Cortex of kidney (tissue), 1 donor: ENCODE measurements at places on chromosomes 1 and 21.

GRCh38 chr1:89129911-89130310 lies 4.0 kb upstream of the GBP2 start:
- no peak for DNase-seq

GRCh38 chr21:27515676-27516075 lies 548.8 kb upstream of the ADAMTS5 start:
- DNase-seq: no peak

- DNase-seq: no peak
Observed at GRCh38 chr1:182299728-182300616, 91.6 kb downstream of the GLUL start.

DNA sequence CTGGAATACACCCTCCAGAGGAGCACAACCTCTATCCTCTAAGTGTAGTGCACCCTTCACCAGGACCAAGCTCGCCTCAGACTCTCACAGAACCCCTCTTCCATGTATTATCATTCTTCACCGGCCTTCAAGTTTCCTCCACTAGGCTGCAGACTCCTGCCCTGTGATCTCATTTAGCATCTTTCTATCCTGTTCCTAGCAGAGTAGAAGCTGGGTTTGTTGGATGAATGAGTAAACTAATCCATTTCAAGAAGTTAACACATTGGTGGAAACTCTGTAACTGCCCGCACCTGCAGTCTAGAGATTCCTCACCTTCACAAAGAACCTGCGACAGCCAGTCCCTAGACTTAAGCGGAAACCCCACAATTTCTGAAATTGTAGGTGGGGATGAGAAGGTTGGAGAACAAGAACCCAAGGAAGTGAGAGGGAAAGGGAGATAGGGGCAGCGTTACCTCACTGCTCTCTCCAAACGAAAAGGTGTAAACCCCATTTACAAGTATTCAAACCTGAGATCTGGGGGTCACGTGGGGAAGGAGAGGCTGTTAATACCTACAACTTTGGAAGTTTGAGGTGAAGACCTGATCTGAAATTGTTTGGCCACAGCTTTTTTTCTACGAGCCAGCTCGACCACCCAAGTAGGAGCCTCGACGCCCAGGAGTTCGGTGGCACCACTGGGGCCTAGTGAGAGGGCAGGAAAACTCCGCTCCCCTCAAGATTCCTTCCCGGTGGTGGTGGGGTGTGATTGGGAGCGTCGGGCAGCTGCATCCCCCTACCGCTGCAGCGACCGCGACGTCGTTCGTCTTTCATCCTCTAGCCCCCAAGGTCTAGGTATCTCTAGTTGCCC lies 1.2 kb downstream of the PTPN14 start:
- no peak for DNase-seq

GRCh38 chr1:234409328-234409727 lies 36.1 kb downstream of the COA6 start:
- no peak for DNase-seq

- DNase-seq: no peak
Observed at GRCh38 chr1:44532567-44532944, 127.5 kb downstream of the RNF220 start.

DNA sequence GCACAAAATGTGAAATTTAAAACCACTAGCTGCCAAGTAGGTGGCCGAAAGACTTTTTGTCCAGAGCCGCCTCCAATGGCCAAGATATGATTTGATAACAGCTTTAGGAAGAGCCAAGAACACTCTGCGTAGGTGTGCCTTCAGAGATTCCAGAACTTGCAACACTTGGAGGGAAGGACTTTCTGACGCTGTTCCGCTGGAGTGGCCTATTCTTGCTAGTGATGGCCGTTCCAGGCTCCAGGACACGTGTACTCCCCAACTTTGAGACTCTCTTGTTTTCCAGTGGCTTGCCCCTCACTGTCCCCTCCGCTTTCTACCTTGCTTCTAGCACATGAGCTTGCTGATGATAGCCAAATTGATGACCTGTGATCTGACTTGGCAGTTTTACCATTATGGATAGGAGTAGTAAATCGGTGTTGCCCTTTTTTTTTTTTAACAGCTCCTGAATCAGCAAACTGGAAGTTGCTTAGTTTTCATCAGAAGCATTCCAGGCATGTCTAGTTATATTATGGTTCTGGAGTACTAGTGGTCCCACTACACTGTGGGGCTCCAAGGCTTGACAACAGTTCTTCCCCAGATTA lies 1.0 kb downstream of the PRDX6 start:
- DNase-seq: no peak

GRCh38 chr21:45499970-45500577 lies 42.2 kb downstream of the SLC19A1 start:
- DNase-seq: no peak

GRCh38 chr21:31914472-31914871 lies 41.7 kb downstream of the HUNK start:
- no peak for DNase-seq

DNA sequence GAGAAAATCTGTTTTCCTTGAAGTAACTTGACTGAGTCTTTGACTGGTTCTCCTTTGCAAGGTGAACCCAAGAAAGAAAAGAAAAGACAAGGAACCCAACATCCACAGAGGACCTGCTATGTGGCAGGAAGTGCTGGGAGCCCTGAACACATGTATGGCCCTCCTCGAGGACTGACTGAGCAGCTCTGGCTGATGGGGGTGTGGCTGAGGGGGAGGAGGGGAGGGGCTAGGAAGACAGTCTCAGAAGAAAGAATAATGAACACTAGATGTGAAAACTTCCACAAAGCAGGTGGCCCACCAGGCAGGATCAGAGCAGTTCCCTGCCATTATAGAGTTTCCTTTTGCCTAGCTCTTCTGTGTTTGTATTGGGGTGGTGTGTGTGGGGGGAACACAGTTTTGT lies 26.1 kb downstream of the NENF start:
- no peak for DNase-seq
